ENCODE measurements at places on chromosomes 3 and 15. TPM values are rescaled to one million over a fixed set of nuclear protein-coding genes. Genes with fewer than 3 reads are reported as not detected.

KIF15 gene
- total RNA-seq: 11.8 TPM

PP2D1 gene
- not detected for total RNA-seq

GRCh38 chr15:78828920-78829319 lies 17.7 kb upstream of the ADAMTS7 start:
- DNase-seq: no peak

- DNase-seq: no peak
These were observed 3.0 kb downstream of the ONECUT1 start for GRCh38 chr15:52787123-52787503.

DNA sequence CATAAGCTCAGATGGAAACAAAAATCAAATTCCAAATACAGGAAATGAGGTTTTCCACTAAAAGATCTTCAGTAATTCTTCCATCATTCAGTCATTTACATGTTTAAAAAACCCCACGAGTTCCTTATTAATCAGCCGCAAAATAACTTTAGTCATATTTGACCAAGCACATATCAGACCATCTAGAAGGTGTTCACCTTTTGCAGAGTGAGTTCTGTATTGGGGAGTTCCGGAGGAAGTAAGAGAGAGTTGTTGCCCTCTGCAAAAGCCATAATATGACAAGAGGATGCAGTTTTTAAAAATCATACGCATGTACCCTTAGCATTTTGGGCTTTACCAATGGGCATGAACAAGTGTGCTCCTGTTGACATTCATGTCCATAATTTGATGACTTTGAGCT lies 61.6 kb downstream of the CCR1 start:
- DNase-seq: no peak

GRCh38 chr15:66590435-66590834 lies 24.6 kb upstream of the LCTL start:
- DNase-seq: no peak

DNA sequence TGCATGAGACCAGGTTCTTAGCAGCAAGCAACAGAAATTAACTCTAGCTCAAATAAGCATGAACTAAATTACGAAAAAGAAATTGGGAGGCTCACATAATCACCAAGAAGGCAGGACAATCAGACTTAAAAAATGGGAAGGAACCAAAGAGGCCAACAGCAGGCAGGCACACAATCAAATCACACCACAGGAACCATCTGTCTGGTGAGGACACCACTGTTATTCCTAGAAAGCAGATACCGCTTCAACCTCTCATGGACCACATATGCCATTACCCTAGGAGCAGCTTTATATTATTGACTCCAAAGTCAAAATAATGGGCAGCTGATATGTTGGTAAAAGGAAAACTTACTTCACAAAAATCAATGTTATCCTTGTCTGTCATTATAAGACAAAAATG lies 51.6 kb downstream of the SUCLG2 start:
- no peak for DNase-seq

All from epithelial cell of proximal tubule (primary cell).